Hypothalamus (tissue), 51 donors: ENCODE measurements at places on chromosomes 2 and 18.
A peak's percentile ranks its signal among the peaks of the same experiment; 100 is the strongest.

- no peak for DNase-seq
Observed at GRCh38 chr18:55500316-55501086, 87.5 kb downstream of the TCF4 start.

GRCh38 chr2:148135705-148136104 is 114.8 kb downstream of the MBD5 start:
- DNase-seq, result no peak

GRCh38 chr2:232464544-232464885 is 8.6 kb downstream of the ALPI start:
- no peak for DNase-seq

GRCh38 chr2:60106836-60107529 is 446.5 kb downstream of the BCL11A start:
- DNase-seq, result no peak

DNA sequence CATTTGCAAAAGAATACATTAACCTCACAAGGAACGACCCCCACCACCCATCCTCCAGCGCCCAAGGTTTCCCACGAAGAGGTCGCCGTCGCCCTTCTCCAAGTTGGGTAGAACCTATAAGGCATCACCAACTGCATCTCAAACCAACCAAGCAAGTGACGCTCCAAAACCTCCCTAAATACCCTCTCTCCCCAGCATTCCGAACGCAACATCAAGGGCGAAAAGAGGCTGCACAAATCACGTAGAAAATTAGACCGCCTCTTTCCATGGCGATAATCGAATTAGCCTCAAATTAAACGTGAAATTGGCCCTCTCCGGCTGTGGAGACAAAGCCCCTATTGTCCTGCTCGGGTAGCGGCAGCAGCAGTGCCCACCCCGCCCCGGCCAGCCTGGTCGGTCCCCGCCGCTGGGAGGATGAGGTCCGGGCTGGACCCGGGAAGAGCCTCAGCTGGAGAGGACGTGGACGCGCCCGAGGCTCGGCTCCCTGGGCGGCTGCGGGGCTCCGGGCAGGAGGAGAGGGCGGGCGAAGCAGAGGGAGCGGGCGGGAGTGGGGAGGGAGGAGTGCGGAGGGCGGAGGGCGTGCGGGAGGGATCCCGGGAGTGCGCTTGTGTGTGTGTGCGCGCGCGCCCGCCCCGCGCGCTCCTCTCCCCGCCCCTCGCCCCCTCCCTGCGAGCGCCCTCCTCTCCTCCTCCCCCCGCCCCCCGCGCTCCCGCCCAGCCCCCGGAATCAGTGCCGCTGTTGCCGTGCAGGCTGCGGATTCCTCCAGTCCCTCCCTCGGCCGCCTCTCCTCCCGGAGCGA is at the start of gene SPTBN1:
TSS of gene SPTBN1 (plus strand) at position 765 of the 799 bp plus-strand sequence. CDS start 70,092 bp downstream, outside the sequence.
- DNase-seq, result peak; percentile 88

- no peak for DNase-seq
Observed at GRCh38 chr2:224970311-224970710, 72.0 kb downstream of the DOCK10 start.

DNA sequence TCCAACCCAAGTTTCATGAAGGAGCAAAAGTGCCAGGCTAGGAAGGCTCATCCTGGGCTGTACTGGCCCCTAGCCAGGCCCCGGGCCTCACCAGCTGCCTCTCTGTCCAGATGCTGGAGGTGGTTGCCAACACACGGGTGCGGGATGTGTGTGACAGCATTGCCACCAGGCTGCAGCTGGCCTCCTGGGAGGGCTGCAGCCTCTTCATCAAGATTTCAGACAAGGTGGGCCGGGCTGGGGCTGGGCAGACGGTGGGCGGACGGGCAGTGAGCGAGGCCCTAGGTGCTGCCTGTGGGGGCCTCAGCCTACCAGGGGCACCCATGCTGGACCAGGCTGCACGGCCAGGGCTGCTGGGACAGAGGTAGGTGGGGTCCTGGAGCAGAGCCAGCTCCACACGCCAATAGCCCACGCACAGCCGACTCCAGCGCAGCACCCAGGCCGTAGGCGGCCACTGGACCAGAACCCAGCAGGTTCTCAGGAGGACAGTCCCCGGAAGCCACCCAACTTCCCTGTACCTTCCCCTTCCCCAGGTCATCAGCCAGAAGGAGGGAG is 11.8 kb upstream of the GPR17 start:
- peak; percentile 15 for DNase-seq

DNA sequence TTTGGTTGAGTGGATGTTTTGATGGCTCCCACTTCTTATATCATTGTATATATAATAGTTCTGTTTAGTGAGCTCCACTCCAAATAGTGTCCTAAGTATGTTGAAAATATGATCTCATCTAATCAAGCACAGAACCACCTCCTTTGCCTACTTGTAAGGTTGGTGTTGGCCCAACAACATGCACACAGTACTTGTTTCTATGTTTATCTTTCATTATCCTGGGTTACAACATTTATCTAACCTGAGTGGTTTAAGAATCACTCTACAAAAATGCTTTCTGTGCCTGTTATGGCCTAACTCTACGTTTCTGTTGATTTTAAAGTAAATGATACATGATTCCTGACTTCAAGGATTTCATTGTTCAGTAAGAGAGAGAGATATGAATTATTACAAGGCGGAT is 281.9 kb downstream of the FIGN start:
- no peak for DNase-seq
